Subcutaneous preadipocyte (primary cell): ENCODE measurements at places on chromosomes 1 and 21. TPM values are rescaled to one million over a fixed set of nuclear protein-coding genes. Genes with fewer than 3 reads are reported as not detected.

The CACHD1 gene
- total RNA-seq: 4.4 and 6.1 TPM in 2 replicates

The JAK1 gene
- total RNA-seq: 192 and 209 TPM in 2 replicates

The ABCG1 gene
- total RNA-seq: under 0.01 and 0.20 TPM in 2 replicates

The FCRL1 gene
- not detected in 2 replicates for total RNA-seq

The GUCA2B gene
- not detected in 2 replicates for total RNA-seq

The WNT9A gene
- 0.78 and 1.5 TPM in 2 replicates for total RNA-seq

The SLAMF9 gene
- total RNA-seq: not detected in 2 replicates
